ENCODE measurements at places on chromosomes 7 and 10.
A peak's percentile ranks its signal among the peaks of the same experiment; 100 is the strongest.

GRCh38 chr10:130020651-130021382, 56.7 kb upstream of the EBF3 start:
- no peak for DNase-seq

DNA sequence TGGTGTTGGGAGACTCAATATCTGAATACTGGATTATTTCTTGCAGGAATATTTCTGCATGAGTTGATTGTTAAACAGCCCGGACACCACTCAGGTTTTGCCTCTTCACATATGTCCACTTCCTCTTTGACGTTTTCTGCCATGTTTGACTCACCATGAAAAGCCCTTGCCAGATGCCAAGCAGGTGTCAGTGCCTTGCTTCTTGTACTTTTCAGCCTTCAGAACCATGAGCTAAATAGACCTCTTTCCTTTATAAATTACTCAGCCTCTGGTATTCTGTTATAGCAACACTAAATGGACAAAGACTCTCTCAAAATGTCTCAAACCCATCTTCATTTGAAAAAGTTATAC, 24.7 kb upstream of the MACC1 start:
- no peak for DNase-seq

DNA sequence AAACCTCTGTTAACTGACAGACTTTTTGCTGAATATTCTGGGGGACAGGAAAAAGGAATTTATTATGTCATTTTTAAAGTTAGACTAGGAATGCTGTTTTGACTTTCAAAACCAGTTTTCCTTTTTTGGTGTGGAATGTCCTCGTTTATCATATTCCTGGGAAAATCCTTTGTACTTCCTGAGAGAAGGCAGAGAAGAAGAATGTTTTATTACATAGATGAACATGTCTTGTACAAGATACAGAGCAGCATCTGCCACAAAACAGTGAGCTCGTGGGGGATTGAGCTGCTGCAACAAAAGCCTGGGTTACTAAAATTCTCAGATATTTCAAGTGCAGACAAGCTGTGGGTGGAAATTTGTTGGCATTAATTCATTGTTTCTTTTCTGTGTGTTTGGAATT, 20.2 kb downstream of the MCU start:
- no peak for DNase-seq

- DNase-seq, result peak; percentile 58
Observed at GRCh38 chr10:91901784-91902677, 7.3 kb downstream of the FGFBP3 start.

DNA sequence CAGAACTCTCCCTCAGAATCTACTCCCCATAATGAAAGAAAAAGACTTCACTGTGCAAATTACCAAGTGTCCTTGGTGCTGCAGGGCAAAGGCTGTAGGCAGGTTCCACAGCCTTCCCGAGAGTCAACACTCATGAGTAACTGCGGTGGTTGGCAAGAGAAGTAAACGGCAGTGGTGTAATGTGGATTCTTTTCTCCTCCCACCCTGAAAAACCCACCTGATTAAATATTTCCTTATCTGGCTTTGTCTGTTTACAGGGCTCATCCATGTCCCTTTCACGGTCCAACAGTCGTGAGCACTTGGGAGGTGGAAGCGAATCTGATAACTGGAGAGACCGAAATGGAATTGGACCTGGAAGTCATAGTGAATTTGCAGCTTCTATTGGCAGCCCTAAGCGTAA, 300.9 kb downstream of the BICC1 start:
- no peak for DNase-seq

- no peak for DNase-seq
Observed at GRCh38 chr10:33421789-33422462, 87.5 kb upstream of the NRP1 start.

GRCh38 chr10:79299397-79300241, 47.6 kb upstream of the PPIF start:
- DNase-seq, result no peak

DNA sequence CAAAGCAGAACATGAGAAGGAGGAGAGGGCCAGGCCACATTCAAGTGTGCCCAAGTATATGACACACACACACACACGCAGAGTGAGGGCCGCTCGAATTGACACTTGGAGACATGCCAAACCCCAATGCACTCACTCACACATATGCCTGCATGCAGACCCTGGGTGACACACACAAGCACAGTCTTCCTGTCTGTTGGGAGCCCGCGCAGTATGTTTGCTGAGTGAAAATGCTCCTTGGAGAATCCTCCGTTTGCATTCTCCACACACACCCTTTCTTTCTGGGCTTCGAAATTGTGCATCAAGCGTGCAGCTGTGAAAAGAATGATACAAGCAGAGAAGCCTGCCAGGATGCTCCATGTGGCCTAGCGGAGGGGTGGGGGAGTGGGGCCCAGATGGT, 120.9 kb downstream of the PLXNA4 start:
- DNase-seq, result no peak

- DNase-seq, result no peak
Observed at GRCh38 chr7:112721366-112721765, 68.8 kb downstream of the TMEM168 start.

- DNase-seq, result no peak
Observed at GRCh38 chr10:24872049-24872789, 80.2 kb downstream of the PRTFDC1 start.

DNA sequence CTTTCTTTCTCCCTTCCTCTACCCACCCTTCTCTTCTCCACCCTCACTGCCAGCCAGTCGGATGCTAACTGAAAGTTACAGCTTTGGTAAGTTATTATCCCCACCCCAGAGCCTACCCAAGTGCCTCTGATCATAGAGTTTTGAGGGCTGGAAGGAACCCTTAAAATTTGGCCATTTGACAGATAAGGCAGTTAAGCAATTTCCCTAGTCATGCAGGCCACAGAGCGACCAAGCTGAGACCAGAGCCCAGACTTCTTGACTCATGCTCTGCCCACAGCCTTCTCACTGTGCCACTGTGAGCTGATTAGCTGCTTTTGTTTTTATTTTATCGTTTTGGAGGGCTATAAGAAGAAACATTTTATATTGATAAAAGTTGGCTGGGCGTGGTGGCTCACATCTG, 17.2 kb downstream of the SAP25 start:
- DNase-seq, result no peak

DNA sequence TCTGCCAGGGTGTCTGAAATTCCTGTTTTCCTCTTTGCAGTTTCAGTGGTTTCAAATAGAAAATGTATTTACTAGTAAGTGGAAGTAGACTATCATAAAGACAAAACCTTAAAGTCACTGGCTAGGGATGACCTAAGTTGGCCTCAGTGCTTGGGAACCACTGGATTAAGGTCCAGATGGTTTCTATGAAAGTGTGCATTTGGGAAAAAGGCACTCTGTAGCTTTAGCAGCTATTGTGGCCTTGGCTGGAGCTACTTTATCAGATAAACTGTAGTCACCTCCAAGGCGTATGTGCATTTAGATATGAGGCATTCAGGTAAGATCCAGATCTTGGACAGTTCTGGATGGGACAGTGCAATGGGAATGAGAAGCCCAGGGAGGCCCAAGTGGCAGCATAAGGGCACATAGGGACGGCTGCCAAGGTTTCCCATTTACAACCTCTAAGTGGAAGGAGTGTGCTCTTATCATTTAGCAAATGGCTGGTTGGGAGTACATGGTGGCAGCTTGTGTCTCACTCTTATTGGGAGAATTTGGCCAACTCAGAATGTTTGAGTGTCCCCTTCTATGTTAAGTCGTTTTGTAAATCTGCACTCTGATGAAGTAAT, 185.6 kb downstream of the LRMDA start:
- DNase-seq, result no peak

DNA sequence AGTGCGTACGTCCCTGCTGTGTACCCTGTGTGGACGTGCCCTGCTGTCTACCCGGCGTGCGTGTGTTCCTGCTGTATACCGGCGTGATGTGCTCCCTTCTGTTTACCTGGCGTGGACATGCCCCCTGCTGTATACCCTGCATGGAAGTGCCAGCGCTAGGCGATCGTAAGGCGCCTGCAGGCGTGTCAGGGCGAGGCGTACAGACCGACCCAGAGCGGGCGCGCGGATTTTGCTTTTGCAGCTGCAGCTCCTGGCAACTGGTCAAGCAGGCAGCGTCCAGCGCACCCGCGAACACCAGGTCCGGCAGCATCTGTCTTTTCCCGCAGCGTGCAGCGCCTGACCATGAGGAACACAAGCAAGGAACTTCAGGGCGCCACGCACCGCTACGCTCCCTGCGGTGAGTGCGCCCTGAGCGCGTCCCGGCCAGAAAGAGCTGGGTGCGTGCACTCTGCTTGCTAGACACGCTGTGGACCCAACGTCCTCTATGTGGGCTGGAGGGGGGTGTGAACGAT, 680 bp downstream of the C7orf57 start:
- no peak for DNase-seq

- peak; percentile 13 for DNase-seq
Observed at GRCh38 chr7:129635300-129636029, 23.9 kb downstream of the NRF1 start.

GRCh38 chr7:111223802-111224253, 132.9 kb downstream of the LRRN3 start:
- DNase-seq, result no peak

GRCh38 chr7:29249383-29249750, 54.8 kb downstream of the CHN2 start:
- DNase-seq, result no peak

DNA sequence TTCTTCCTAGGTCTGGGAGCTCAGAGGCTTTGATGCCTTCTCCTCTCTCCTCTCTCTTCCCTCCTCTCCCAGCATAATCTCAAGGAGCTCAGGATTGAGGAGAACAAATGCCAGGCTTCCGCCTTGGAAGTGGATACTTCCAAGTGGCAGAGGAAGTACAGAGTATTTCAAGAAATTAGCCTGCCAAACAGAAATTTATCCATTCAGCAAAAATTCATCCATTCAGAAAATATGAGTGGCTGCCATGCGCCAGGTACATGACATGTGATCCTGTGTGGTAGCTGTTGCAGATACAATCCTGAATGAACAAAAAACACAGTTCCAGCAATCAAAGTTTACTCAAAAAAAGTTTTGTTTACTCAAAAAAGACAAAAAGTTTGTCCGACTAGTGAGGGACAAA, 18.4 kb downstream of the NOLC1 start:
- DNase-seq, result no peak

GRCh38 chr10:76918106-76918505, 719.5 kb downstream of the KCNMA1 start:
- no peak for DNase-seq

- DNase-seq, result no peak
Observed at GRCh38 chr10:61669161-61669725, 6.5 kb downstream of the CABCOCO1 start.

DNA sequence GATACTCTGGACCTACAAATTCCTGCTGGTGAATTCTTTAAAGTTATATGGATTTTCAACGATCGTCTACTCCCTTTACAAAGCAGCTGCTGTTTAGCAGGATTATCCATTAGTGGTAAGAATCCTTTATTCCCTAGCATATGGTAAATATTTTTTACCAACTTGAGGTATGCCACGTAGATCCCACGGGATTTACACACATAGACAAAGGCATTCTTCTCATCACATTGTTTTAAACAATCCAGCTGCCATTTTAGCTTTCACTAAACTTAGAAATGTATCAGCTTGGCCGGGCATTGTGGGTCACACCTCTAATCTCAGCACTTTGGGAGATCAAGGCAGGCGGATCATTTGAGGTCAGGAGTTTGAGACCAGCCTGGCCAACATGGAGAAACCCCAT, 148.0 kb upstream of the SH2B2 start:
- no peak for DNase-seq

GRCh38 chr7:147759327-147759943, 831.1 kb upstream of the C7orf33 start:
- DNase-seq, result no peak

- no peak for DNase-seq
Observed at GRCh38 chr7:92834507-92835260, 1.7 kb downstream of the CDK6 start.

DNA sequence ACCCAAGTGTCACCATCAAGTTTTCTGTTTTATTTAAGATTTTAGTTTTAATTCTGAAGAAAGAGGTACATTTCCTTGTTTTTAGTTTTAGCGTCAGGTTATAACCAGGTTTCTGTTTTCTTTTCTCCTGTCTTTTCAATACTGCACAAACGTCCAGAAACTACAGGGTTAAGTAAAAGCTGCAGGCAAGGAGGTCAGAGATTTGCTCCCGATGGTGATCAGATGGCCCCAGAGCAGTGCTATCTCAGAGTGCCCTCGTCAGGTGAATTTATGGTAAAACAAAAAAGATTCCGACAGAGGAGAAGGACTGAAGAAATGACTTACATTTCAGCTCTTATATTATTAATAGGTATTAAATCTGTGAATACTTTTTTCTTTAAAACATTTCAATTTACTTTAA, 128.2 kb downstream of the STRA8 start:
- no peak for DNase-seq

- no peak for DNase-seq
Observed at GRCh38 chr10:91613411-91614187, 19.3 kb downstream of the PPP1R3C start.

GRCh38 chr10:3433988-3434387, 261.4 kb upstream of the PITRM1 start:
- no peak for DNase-seq

- no peak for DNase-seq
Observed at GRCh38 chr7:4612237-4612636, 69.9 kb upstream of the FOXK1 start.

Data from stimulated activated CD8-positive, alpha-beta memory T cell treated with anti-CD3 and anti-CD28 coated beads, Interleukin-15, amount 100 ng/mL, for 4 hours (primary cell).